Stimulated activated CD4-positive, alpha-beta T cell treated with anti-CD3 and anti-CD28 coated beads, TNF-alpha, amount 100 ng/mL, for 24 hours (primary cell): ENCODE measurements at places on chromosomes 16 and 17.

- DNase-seq, result no peak
Measured at GRCh38 chr16:75333721-75334163, 82.3 kb upstream of the BCAR1 start.

- no peak for DNase-seq
Measured at GRCh38 chr16:57501492-57501891, 15.2 kb upstream of the DOK4 start.

DNA sequence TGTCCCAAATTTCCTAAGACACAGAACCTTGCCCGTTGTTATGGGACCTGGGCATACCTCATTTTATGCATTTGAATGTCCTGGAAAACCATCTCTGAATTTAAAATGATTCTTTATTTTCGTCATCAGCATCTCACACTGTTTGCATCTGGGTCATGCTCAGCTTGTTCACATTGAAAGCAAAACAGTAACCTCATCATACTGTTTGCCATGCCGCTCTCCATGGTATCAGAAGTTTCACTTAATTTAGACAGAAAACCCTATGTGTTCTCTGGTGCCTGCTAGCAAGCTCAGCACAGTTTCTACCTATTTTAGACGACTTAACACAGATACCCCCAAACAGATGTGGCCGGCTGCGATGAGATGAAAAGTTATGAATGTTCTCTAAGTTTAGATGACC is 292.1 kb downstream of the SNX29 start:
- DNase-seq, result no peak

DNA sequence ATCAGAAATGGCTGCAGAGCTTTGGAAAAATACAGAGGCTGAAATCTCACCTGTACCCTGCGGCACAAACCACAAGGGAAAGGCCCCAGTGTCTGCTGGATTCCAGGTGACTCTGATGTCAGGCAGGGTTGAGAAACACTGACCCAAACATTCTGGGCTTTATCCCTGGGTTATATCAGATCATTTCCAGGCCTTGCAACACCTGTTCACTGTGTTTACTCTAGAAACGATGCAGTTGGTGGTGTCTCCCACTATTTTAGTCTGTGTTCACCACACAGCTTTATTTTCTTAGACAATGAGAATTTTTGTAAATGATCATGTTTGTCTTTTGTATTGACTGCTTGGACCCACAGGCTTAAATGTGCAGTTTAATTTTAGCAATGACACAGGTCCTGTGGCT is 151.5 kb upstream of the SDK2 start:
- no peak for DNase-seq

- DNase-seq, result no peak
Measured at GRCh38 chr17:74796866-74797265, 20.7 kb upstream of the NAT9 start.

GRCh38 chr16:9847146-9847545 is 335.1 kb downstream of the GRIN2A start:
- DNase-seq, result no peak

DNA sequence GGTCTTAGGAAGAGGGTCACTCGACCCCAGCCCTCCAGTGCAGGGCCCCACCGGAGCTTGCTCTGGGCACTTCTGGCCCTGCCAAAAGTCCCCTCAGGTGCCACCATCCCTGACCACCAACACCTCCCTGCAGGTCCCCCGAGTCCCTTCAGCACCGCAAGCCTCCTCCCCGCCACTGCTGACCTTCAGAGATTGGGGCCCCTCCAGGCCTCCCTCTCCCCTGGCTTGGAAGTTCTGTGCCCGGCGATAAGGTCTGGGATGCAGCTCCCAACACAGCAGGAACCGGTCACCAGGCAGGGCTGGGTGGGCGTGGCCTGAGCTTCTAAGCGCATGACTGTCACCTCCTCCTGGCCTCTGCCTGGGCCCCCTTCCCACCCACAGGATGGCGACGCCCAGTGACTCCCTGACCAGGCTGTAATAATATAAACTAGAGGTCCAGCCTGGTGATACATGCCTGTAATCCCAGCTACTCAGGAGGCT is 11.2 kb downstream of the PIEZO1 start:
- no peak for DNase-seq

GRCh38 chr17:10082795-10083194 is 115.6 kb downstream of the GAS7 start:
- DNase-seq, result no peak

GRCh38 chr16:77033516-77033915 is 157.5 kb upstream of the MON1B start:
- DNase-seq, result no peak

- no peak for DNase-seq
Measured at GRCh38 chr16:8819411-8820034, 21.9 kb downstream of the PMM2 start.

DNA sequence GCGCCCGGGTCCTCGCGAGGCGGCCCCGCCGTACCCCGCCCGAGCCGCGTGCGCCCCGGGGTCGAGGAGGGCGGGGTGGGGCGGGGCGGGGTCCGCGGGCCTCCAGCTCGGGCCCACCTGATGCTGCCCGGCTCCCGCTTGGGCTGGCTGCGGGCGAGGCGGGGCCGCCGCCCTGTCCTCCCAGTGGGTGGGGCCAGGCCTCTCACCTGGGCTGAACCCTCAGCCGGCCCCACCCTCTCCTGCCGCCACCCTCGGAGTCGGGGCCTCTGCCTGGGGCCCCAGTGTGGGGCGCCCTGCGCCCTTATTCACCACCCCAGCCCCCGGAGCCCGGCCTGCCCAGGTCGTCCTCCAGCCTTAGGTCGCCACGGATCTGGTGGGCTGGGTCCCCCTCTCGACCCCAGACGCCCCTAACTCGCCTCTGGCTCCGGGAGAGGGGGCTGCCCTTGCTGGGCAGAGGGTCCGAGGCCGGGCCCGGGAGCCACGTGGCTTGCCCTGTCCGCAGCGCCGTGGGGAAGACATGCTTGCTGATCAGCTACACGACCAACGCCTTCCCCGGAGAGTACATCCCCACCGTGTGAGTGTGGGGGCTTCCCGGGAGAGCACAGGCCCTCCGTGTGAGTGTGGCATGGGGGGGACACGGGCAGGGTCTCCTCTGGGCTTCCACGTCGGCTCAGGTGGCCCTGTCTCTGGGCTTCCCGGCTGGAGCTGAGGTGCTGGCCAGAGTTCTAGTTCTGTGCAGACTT is 578 bp downstream of the RAC3 start:
- DNase-seq, result no peak

DNA sequence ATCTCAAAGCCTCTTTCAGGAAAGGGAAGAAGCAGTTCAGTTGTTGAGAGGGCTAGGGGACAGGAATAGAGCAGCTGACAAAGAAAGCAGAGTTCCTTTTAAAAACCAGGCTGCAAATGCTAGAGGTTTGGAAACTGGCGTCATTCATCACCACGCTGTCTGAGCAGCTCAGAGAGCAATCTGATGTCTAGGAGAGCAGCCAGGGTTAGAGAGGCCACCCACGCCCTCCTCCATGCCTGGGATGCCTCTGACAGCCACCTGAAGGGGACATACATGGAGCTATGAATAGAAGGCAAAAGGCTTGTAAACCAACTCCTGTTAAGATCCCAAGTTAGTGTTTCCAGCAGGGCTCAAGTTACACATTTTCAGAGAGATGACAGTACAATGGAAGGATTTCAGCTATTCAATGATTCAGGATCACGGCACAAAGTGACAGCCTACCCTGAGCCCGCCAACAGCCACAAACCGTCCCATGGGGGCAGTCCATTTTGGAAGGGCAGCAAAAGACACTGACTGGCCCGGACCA is 12.4 kb downstream of the RAB5C start:
- no peak for DNase-seq

DNA sequence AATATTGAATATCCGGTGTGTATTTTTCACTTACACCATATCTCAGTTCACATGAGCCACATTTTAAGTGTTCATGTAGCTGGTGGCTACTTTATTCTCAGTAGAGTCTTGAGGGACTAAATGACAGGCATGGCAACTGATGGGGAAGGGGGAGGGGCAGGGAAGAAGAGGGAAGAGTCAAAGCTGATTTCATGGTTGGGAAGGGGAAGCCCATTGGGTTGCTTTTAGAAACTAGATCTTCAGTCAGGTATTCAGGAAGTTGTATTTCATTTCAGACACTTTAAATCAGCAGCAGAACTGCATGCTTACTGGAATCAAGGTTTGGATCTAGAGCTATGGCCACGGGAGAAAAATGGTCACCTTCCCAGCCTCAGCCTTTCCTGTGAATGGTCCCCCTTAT is 2.9 kb upstream of the WIPI1 start:
- DNase-seq, result no peak

DNA sequence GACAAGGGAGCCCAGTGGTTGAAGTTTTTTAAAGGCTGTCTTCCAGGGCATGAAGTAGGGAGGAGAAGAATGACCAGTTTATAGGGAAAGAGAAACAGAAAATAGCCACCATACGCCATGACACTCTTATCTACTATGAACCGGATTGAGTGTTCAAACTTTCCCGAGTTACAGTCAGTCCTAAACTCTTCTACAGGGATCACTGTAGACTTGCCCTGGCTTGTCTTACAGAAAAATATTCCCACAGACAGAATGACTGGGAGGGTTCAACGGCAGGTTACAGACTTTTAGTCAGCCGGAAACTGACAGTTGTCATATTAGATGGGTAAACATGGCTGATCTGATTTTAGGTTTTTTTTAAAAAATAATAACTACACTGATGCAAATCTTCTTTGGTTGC is 662.5 kb upstream of the SOX9 start:
- DNase-seq, result no peak

GRCh38 chr16:67847064-67847861 is at the start of gene CENPT:
Gene CENPT (minus strand): TSS chr16:67847693. CDS start chr16:67833859, 13,834 bp downstream.
- no peak for DNase-seq

- DNase-seq, result no peak
Measured at GRCh38 chr17:66547151-66547865, 244.9 kb downstream of the PRKCA start.

DNA sequence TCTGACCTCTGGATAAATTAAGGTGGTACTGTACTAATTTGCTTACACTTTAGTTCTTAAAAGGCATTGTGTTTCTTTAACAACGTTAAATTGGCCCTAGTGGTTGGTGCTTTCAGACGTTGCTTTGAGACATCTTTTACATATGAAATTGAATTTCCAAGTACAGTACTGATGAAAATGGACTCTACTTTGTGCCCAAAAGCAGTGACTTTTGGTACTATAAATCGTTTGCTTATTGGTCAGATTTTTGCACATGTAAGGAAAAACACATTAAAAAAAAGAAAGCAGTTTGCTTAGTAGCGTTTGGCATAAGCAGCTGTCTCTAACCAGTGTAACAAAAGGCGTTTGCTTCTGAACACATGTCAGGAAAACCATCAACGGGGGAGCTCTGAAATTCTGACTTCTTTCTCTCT is 139.6 kb downstream of the CDK5R1 start:
- DNase-seq, result no peak

GRCh38 chr17:43814714-43815113 is 18.2 kb downstream of the MPP3 start:
- DNase-seq, result no peak

- DNase-seq, result no peak
Measured at GRCh38 chr17:70938336-70938735, 769.0 kb downstream of the KCNJ2 start.

DNA sequence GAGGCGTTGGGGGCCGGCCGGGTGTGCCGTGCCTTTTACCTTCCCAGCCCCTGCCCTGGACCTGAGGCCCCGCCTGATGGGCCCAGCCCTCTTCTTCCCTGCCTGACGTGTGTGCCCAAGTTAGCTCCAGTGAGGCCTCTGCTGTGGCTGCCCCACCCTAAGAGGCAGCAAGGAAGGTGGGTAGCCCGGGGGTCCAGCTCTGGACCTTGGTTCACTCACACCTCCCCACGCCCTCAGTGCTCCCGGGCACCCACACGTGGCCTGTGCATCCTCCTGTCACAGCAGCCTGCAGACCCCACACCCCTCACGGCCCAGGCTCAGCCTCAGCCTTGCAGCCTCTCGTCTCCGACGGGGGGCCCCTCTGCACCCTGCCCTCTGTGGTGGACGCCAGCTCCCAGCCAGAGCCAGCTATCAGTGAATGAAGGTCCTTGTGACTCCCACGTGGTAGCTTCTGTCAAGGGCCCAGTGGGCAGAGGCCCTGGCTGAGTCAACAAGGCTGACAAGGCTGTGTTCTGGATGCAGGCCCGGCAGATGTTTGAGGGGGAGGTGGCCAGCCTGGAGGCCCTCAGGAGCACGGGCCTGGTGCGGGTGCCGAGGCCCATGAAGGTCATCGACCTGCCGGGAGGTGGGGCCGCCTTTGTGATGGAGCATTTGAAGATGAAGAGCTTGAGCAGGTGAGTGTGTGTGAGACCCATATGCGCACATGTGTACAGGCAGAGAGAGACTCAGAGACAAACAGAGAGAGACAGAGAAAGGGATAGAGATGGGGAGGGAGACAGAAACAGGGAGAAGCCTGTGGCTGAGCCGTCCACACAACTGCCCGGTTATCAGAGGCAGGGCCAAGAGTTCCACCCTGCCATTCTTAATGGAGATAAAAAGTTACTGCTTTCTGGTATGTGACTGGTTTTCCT is 2.8 kb downstream of the FN3K start:
- DNase-seq, result no peak

GRCh38 chr17:14067347-14067746 is 2.0 kb upstream of the COX10 start:
- DNase-seq, result no peak

- no peak for DNase-seq
Measured at GRCh38 chr16:60811657-60812056, 1224.6 kb downstream of the CDH8 start.

GRCh38 chr17:27622986-27623385 is 8.0 kb upstream of the LGALS9 start:
- no peak for DNase-seq

GRCh38 chr17:22158364-22158763 is 466.0 kb downstream of the KCNJ18 start:
- DNase-seq, result no peak

DNA sequence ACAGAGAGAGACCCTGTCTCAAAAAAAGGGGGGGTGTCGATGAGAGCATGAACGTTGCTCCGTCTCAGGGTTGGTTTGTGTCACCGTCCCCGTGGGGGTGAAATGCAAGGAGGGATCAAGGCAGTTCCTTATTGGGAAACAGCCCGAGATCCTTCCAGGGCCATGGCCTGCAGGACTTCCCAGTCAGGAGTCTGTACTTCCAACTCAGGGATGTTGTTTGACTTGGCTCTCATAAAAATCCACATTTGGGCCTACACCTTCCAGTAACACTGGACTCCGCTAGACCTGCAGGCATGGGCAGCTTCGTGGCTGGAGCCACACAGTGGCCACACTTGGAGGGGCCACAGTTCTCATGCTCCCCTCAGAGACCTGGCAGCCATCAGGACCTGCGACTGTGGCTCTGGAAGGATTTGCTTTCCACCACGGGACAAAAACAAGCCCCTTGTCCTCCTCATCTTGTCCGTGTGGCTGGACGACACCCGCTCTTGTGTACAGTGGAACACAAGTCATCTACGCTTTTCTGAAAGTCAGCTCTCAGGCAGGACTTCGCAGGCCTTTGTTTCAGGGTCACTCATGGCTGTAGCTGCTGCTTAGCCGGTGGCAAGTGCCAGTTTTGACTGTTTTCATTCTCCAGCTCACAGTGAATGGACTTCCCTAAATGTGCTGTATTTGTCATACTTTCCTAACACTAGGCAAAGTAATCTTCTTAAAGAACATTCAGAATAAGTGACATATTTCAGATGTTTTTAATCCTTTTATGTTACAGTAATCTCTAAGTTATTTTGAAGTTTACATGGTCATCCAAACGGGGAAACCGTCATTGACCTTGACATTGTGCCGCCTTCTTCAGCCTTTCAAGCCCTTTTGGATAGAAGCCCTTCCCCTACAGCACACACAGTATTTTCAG is 24.2 kb upstream of the IL17C start:
- no peak for DNase-seq

GRCh38 chr17:602436-602835 is 112.2 kb downstream of the VPS53 start:
- no peak for DNase-seq

- peak; percentile 95 for DNase-seq
Measured at GRCh38 chr16:88700636-88701482, 5.3 kb downstream of the RNF166 start.

GRCh38 chr17:17702449-17703139 is 21.3 kb downstream of the RAI1 start:
- no peak for DNase-seq
